GM04504 (cell line): ENCODE measurements at places on chromosomes 12 and 14.
A peak's percentile ranks its signal among the peaks of the same experiment; 100 is the strongest.

DNA sequence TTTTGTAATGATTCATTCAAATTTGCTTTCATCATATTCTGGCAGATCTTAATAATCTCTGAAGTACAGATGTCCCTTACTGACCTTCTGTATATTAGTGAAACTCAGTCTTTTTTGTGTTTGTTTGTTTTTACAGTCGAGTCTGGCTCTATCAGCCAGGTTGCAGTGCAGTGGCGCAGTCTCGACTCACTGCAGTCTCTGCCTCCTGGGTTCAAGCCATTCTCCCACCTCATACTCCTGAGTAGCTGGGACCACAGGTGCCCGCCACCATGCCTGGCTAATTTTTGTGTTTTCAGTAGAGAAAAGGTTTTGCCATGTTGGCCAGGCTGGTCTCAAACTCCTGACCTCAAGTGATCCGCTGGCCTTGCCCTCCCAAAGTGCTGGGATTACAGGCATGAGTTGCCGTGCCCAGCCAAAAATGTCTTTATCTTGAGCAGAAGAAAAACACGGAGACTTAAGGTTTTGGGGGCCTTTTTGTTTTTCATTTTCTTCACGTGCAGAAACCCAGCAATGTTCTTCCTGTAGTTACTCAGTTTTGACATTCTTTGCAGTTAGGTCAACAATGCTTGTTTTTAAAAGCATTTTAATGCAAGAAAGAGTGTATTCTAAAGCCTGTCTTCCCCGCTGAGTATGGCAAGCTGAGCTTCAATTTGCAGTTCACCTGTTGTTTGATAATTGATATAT is 79.5 kb downstream of the FAR2 start:
- no peak for DNase-seq

- DNase-seq = no peak
Measured at GRCh38 chr12:4320497-4320852, 538 bp upstream of the TIGAR start.

- no peak for DNase-seq
Measured at GRCh38 chr12:121787063-121788025, 6.1 kb downstream of the RHOF start.

DNA sequence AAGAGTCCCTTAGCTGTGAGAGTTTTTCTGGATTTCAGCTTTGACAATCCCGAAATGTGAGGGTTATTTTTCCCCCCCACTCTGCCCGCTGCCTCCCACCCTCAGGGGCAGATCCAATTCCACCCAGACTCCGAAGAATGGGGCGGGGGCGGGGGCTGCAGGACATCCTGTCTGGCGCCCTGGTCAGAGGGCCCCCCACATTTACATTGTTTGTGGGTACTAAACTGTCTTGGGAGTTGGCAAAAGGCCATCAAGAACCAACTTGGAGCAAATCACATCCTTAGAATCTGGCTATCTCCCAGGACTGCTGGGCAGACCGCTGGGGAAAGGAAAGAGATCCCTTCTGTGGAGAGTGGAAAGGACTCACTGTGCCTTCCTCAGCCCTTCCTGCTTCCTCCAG is 2.4 kb downstream of the EMP1 start:
- DNase-seq = no peak

GRCh38 chr14:88303041-88303440 is 20.0 kb downstream of the KCNK10 start:
- no peak for DNase-seq

GRCh38 chr12:88706286-88706685 is 126.0 kb upstream of the KITLG start:
- DNase-seq = no peak

GRCh38 chr12:91973813-91974212 is 171.8 kb downstream of the BTG1 start:
- DNase-seq = no peak

GRCh38 chr14:100982762-100983161 is 79.2 kb upstream of the RTL1 start:
- DNase-seq = no peak

DNA sequence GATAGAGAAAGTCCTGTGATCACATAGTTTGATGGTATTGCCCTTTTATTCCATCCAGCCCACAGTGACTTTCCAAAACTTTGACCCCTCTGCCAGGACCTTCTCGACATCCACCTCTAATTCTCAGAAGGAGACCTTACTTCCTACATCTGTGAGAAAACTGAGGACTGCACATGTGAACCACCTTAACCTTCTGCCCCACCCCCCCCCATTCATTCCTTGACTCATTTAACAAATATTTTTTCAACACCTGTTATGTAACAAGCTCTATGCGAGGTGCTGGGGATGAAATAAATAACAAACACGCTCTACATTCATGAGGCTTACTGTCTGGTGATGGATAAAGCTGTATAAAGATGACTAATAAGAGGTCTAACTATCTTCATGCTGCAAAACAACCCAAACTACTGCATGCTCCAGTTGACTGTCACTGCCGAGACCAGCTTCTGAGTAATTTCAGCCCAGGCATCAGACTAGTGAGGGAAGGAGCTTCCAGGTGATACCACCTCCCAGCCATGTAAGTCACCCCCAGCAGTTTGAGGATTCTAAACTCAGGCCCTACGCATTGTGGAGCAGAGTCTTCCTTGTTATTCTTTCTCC is 1.9 kb upstream of the HAL start:
- no peak for DNase-seq

DNA sequence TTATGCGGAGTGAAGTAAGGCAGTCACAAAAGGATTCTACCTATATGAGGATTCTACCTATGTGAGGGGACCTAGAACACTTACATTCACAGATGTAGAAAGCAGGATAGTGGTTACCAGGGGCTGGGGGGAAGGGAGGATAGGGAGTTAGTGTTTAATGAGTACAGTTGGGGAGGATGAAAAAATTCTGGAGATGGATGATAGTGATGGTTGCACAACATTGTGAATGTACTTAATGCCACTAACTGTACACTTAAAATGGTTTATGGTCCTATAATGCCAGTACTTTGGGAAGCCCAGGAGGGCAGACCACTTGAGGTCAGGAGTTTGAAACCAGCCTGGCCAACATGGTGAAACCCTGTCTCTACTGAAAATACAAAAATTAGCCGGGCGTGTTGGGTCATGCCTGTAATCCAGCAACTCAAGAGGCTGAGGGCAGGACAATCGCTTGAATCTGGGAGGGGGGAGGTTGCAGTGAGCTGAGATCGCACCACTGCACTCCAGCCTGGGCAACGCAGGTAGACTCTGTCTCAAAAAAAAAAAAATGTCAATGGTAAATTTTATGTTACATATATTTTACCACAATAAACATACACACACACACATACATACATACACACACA is 25.4 kb downstream of the SVOP start:
- no peak for DNase-seq

GRCh38 chr12:78128211-78128610 is 297.5 kb downstream of the NAV3 start:
- DNase-seq = no peak

DNA sequence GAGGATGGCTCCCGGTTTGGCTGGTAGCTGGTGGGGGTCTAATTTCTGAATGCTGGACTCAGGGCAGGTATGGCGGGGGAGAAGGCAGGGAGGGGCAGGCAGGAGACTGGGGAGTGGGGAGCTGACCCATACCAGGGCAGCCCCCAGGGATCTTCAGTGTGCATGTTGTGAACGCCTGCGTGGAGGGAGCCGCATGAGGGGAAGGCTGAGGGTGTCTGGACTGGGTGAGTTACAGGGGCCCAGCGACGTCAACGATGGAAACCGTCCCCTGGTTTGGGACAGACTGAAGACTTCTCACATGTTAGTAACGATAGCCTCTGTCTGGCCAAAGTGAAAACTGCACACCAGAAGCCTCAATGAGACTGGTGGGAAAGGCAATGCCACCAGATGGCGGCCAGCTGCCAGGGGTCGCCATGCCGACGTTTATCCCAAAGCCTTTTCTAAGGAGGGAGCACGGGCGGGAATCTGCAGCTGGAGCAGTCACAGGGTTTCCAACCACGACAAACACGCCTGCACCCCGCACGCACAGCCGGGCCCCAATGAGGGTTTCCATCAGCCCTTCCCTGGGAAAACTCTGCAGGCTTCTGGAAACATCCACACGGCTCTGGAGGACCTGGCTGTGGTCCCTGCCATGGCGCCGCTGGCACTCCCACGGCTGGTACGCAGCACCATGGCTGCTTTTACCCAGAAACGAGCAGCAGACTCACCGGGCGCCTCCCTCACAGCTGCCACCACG is 14.0 kb downstream of the PGAM5 start:
- peak; percentile 20 for DNase-seq

DNA sequence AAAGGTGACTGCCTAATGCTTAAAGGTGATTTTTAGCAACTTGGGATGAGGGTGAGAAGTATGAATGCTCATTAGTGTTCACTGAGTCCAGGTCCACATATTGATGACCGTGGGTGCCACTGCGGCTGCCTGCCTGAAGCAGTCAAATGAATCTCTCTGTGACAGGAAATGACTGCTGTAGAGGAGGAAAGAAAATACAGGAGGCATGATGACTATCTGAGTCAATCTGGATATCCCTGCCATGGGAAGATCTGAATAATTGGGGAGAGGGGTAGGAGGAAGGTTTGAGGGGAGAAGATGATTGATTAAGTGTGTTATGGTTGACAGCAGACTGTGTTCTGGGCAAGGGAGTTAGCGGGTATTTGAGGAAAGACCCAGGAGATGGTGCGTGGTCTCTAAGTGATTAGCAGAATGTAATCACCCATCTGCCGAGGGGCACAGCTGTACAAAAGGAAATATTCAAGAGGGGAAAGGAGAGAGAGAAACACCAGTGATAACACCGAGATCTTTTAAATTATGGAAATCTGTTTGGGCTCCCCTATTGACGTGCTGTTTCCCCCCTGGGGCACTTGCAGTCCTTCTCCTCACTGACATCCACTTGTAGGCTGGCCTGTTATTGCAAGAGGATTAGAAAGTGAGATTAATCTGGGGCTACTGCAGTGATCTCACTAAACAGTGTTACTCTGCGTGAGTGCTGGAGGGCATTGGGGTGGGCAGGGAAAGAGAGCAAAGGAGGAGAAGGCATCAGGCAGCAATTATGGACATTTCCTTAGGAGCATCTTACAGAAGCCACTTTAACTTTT is 97.7 kb downstream of the AKAP6 start:
- DNase-seq = no peak

DNA sequence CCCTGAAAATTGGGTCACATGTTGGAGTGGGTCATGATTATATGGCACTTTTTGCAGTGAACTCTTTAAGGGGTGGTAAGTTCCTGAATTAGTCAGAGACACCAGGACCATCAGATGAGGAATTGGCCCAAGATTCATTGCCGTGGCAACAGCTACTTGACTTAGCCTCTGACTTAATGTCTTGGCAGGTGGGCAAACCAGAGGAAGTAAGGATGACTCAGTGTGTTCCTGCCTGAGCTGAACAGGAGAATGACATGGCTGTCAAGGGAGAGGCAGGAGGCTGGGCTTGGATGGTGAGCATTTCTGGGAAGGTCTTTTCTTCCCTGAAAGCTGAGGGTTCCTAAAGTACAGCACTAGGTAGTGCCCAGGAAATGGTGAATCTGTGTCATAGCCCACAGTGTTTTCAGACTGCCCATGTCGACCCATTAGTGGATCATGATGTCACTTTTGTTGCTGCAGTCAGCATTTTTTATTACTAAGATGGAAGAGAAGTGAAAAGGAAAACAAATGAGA is 170.1 kb upstream of the PWP1 start:
- peak; percentile 86 for DNase-seq

- DNase-seq = no peak
Measured at GRCh38 chr12:124509676-124510300, 57.6 kb downstream of the NCOR2 start.
